ENCODE measurements at places on chromosomes 6 and 20. TPM values are rescaled to one million over a fixed set of nuclear protein-coding genes. Genes with fewer than 3 reads are reported as not detected.

FAM83C gene
- not detected for total RNA-seq

ARMH2 gene
- total RNA-seq = not detected

RAB44 gene
- 0.07 TPM for total RNA-seq

VSTM2L gene
- total RNA-seq = 0.46 TPM

MYT1 gene
- not detected for total RNA-seq
